ENCODE measurements at places on chromosomes 4 and X.

GRCh38 chr4:7822877-7823276 is 116.8 kb downstream of the AFAP1 start:
- no peak for DNase-seq

- DNase-seq: no peak
Measured at GRCh38 chr4:29559286-29559685, 1160.9 kb upstream of the PCDH7 start.

DNA sequence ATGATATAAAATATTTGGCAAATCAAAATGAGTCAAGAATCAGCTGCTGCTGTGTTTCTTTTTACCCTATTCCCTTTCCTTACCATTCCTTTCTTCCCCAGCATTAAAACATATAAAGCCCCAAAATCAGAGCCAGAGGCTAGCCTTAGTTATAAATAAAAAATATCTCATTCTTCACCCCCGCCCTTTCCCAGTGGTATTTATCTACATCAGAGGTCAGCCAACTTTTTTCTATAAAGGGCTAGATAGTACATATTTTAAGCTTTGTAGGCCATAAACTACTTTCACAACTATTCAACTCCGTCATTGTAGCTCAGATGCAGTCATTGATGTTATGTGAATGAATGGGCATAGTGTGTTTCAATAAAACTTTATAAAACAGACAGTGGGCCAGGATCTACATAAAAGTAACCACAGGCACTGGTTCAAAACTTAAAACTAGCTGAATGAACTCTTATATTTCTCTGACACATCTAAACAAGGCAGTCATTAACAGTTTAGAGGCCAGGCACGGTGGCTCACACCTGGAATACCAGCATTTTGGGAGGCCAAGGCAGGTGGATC is 30.5 kb upstream of the TCEANC start:
- DNase-seq: no peak

DNA sequence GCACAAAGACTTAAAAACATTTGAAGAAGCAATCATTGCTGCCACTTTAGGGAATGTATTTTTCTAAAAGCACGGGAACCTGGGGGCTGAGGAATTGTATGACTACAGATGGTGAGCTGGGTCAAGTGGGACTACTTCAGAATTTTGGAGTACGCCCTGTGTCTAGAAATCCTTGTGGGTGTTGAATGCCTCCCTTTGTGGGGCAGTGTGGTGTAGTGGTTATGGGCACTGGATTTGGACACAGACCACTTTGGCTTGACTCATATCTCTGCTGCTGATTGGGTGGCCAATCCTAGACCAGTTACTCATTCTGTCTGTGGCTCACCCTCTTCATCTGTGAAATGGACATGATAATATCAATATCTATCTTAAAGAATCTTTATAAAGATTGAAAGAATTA is 155.0 kb upstream of the RPS6KA3 start:
- no peak for DNase-seq

- DNase-seq: no peak
Measured at GRCh38 chr4:89855236-89855635, 18.3 kb upstream of the SNCA start.

All from stimulated activated CD4-positive, alpha-beta T cell treated with anti-CD3 and anti-CD28 coated beads, Interleukin-1b, Interleukin-23, amount 100 ng/mL, for 1 hour (primary cell).